ENCODE measurements at places on chromosomes 5 and 9. TPM values are rescaled to one million over a fixed set of nuclear protein-coding genes. Genes with fewer than 3 reads are reported as not detected.

The TTC23L gene
- total RNA-seq = not detected

The IRGM gene
- total RNA-seq = not detected

The EQTN gene
- total RNA-seq = not detected

- DNase-seq = no peak
These were observed 48.6 kb downstream of the UGCG start for GRCh38 chr9:111945216-111945615.

DNA sequence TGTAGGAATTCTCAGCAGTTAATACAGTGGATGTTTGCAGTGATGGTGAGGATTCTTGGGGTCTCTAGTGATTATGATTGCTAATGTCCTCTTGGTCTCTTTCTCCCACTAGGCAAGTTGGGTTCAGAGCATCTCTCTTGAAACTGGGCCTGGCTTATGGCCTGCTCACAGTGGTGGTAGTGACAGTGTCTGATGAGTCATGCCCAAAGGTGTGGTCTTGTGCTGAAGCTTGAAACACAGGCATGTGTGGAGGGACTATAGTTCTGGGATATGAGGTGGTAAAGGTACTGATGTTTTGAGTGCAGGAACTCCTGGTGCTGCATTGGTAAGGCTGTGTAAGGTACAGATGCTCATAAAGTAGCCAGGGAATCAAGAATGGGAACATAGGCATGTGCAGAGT lies 231.1 kb downstream of the FAM170A start:
- DNase-seq = no peak
